ENCODE measurements at places on chromosomes 3 and 15.

GRCh38 chr3:74089814-74090213, 465.1 kb upstream of the PDZRN3 start:
- peak; percentile 92 for DNase-seq

DNA sequence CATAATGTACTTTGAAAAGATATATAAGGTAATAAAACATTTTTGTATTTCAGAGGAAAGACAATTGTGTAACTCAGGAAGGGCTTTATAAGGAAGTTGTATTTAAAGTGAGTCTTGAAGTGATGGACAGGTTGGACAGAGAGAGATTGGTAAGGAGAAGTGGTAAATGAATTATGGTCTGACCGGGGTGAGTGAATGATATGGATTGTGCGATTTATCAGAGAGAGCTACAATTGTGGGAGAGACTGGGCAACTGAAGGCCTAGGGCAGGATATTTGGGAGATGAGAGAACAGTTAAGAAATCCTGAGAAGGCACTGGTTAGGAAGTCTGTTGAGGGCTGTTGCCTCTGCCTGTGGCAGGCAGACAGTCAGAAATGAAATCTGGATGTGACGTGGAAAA, 14.8 kb downstream of the IL1RAP start:
- DNase-seq, result no peak

GRCh38 chr3:32288819-32289218, 50.3 kb downstream of the CMTM8 start:
- DNase-seq, result no peak

DNA sequence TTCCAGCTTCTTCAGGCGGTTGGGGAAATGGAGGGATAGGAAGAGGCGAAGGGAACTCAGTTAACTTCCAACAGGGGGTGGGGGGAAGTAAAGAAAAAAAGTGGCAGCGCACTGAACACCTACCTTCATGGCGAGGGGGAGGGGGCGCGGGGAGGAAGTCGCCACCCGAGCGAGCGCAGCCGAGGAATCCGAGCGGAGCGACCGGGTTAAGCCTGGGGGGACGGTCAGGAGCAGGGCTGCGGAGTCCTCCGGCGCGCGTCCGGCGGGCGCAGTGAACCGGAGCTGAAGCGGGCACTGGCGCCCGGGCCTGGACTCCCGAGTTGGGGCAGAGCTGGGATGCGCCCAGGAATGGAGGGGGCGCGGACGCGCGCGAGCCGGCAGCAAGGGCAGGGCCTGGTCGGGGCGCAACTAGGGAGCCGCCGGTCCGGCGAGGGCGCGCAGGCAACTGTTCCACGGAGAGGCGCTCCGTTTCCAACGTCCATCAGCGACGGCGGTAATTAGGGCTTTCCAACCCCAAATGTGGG, at the start of gene WNT5A:
TSS of gene WNT5A (minus strand) at position 450 of the 524 bp plus-strand sequence. CDS start at position 129, 321 bp downstream.
- peak; percentile 65 for DNase-seq

DNA sequence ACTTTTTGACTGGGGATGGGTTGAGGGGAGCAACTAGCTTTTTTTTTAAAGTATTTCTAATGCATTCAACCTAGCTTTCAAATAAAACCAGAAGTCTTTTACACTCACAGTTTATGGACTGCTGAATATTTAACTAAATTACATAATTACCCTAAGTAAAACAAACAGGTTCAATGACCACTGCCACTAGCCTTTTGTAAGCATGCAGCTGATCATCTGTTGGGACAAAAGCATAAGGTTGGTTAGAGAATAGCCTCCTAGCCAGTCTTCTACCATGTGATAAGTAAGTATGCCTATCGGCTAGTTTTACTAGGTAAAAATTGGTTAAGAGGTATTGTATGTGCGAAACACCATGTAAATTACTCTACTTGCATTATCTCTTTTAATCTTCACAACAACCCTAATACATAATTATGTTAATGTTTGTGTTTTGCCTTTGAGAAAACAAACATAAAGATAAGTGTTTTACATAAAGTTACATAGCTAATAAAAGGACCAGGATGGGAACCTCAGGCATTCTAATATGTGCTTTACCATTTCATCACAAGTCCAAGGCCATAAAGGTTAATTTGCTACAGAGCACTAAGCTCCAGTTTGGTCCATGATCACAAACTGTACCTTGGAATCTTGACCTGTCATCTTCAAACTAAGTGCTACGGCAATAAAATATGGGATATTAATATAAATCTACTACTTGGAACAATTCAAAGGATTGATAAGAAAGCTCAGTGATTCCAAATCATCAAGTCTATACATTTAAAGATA, 13.2 kb downstream of the PFN2 start:
- no peak for DNase-seq

DNA sequence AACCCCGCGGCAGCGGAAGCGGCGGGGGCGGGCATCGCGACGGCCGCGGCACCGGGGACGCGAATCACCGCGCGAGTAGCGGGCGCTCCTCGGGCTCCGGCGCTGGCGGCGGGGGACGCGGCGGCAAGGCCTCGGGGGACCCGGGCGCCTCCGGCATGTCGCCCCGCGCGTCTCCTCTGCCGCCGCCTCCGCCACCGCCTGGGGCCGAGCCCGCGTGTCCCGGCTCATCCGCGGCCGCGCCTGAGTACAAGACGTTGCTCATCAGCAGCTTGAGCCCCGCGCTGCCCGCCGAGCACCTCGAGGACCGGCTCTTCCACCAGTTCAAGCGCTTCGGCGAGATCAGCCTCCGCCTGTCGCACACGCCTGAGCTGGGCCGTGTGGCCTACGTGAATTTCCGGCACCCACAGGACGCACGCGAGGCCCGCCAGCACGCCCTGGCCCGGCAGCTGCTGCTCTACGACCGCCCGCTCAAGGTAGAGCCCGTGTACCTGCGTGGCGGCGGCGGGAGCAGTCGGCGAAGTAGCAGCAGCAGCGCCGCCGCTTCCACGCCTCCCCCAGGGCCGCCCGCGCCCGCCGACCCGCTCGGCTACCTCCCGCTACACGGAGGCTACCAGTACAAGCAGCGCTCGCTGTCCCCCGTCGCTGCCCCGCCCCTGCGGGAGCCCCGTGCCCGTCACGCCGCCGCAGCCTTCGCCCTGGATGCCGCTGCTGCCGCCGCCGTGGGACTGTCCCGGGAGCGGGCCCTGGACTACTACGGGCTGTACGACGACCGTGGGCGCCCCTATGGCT, 675 bp downstream of the RBM15B start:
- no peak for DNase-seq

- DNase-seq, result no peak
Measured at GRCh38 chr3:17501745-17502144, 240.7 kb downstream of the TBC1D5 start.

DNA sequence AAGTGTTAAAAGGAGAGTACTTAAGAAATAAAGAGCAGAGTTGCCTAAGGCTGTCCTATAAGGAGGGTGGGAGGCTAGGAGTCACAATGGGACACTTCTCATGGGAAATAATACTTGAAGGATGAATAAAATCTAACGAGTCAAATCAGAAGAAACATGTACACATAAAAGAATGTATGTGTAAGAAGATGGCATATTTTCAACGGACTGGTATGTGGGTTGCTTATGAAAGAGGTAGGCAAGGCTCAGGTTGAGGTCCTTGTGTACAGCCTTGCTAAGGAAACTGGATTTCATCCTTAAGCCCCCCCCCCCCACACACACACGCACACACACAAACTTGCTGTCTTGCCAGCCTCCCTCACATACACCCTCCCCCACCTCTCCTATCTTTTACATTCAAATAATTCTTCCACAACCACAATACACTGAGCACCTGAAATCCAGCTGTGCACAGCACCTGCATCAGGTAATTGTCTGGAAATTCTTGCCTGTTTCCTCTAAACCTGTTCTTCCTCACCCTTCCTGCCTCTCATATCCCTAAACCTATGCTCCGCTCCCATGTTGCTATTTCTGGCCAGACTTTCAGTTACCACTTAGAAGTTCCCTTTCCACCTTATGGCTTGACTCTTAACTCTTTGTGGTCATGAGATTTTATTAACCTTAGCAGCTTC, 79.2 kb downstream of the FMN1 start:
- peak; percentile 26 for DNase-seq

GRCh38 chr3:37504583-37505357, 330.4 kb upstream of the LRRFIP2 start:
- DNase-seq, result no peak

DNA sequence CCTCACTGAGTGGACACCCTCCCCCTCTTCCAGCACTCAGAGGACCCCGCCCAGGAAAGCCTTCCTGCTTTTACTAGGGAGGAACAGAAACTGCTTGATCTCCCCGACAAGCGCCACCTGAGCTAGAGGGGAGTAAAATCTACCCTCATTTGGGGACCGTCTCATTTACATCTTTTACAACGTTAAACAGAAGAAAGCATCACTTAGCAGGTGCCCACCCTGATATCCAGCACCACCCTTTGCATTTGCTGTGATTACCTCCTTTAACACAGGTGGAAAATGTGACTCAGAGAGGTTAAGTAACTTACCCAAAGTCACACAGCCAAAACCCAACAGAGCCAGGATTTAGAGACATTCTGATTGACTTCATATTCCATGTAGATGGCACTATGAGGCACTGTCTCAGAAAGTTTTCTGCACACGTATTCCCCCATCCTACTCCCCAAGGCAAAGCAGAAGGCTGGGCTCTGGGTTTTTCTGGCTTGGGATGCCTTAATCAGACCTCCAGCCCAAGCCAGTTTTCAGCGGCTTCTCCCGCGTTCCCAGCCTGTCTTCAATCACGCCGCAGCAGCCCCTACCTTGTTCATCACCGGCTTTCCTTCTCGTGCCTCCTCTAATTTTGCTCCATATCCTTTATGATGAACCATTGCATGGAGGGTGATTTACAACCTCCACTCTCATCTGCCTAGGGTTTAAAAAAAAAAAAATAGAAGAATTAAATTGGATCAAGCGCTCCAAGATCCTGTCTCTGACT, 314.6 kb upstream of the PROK2 start:
- DNase-seq, result no peak

- peak; percentile 26 for DNase-seq
Measured at GRCh38 chr15:70112074-70112395, 14.3 kb upstream of the TLE3 start.

DNA sequence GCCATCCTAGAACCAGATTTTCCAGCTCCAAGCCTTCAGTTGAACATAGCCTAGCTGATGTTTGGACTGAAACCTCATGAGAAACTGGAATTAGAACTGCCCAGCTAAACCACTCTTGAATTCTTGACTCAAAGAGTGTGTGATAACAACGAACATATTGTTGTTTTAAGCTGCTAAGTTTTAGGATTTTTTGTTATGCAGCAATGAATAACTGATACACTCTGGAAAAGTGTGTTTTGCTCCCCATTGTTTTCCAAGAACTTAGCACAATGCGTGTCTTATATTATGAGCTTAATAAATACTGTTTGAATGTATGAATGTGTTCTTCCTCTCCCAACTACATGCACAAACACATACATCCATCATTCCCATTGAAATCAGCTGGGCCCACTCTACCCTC, 379.6 kb downstream of the EDEM1 start:
- no peak for DNase-seq

- DNase-seq, result no peak
Measured at GRCh38 chr15:64762546-64762945, 12.8 kb downstream of the RBPMS2 start.

DNA sequence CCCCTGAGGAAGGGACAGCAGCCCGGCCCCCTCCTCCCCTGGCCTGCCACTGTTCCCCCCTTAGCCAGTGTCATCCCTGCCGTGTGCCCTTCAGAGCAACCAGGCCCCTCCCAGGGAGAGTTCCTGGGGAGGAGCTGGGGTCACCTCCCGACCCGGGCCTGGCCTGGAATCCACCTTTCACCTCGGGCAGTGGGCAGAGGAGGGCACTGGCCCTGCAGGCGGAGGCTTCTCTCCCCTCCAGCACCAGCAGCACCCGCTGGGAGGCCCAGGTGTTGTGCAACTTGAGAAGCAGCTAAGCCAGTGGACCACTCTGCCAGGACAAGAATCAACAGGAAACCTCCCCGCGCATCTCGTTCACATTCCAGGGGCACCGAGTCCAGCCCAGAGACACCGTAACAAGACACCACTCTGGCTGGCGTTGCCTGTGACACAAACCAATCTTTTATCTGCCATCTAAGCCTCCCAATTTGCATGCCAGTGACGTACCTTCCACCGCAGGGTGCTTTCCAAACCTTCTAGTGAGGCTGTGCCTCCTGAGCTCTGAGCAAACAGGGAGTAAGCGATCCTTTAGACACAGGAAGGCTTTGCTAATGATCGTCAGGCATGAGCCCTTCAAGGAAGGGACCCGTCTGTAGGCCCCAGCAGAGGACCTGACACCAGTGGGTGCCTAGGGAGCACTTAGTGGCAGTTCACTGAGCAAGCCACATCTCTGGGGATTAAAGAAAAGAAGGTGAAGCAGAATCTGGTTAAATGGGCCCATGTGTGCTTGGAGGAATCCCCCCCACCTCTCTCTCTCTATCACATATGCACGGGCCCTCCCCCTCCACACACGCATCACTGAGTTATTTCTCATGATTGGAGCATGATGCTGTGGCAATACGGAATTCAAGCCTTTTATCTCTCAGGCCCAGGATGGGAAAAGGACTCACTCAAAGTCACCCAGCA, 98.9 kb upstream of the TLE3 start:
- peak; percentile 78 for DNase-seq

DNA sequence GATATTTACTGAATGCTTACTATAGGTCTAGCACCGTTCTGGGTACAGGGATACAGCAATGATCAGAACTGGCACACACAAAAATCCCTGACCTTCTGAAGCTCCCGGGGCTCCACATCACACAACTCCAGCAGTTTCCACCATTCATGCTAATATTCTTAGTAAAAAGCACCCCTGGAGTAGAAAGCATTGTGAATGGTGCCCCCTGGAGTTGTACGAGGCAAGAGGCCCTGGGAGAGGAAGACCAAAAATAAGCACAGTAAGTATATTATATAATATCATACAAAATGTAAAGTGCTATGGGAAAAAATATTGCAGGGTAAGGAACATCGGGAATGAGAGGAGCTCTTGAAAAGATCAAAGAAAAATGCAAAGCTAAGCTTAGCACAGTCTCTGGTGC, 790 bp upstream of the SRGAP3 start:
- DNase-seq, result no peak

GRCh38 chr3:89644716-89645115, 537.3 kb downstream of the EPHA3 start:
- DNase-seq, result no peak

GRCh38 chr3:5657106-5657505, 469.6 kb downstream of the EDEM1 start:
- DNase-seq, result no peak

DNA sequence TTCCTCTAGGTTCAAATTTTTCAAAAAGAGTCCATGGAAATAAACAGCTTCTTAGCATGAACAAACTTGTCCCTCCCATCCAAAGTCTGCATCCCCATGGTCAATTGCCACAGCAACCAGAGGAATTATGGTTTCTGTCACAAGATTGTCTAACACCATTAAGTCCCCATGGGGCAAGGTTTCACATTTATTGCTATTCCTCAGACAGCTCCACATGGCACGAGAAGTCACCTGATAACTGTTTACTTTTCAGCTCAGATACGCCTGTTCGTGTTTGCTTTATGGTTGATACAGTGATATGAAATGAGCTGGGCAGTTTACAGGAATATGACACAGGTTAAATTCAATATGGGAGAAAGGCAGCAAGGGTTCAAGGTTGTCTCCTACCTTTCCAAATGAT, 37.9 kb upstream of the MUC13 start:
- DNase-seq, result no peak

DNA sequence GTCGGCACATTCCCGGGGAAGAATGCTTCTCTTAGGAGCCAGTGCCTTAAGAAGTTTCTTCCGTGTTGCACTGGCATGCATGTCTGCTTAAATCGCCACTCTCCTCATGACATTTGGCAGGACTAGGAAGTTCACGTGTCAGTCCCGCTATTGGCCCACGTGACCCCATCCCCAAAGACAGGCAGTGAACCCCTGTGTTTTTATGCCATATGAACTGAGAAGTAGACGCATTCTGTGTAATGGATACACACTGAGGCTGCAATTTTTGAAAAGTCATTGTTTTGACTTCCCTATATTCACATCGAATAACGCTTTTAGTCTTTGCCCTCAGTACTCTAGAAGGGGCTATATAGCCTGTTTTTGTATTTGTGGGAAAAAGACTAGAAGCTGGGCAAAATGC, 125.6 kb upstream of the TBL1XR1 start:
- DNase-seq, result no peak
